ENCODE measurements at places on chromosomes 2 and 18. TPM values are rescaled to one million over a fixed set of nuclear protein-coding genes. Genes with fewer than 3 reads are reported as not detected.

The LRP1B gene
- 0.50 TPM for total RNA-seq

The SERPINB12 gene
- total RNA-seq = not detected

The TACR1 gene
- total RNA-seq = 0.22 TPM

The CPO gene
- 0.12 TPM for total RNA-seq

The RIT2 gene
- not detected for total RNA-seq

The IL1RL1 gene
- 0.77 TPM for total RNA-seq

The LCT gene
- under 0.01 TPM for total RNA-seq

The MAP4K4 gene
- 214 TPM for total RNA-seq

The PSMA8 gene
- not detected for total RNA-seq

The SLC5A7 gene
- total RNA-seq = not detected

The NEB gene
- total RNA-seq = 0.12 TPM

The POTEF gene
- not detected for total RNA-seq

The PLGLB1 gene
- total RNA-seq = 0.22 TPM

The WDR35 gene
- total RNA-seq = 18.2 TPM

The HTR2B gene
- 19.3 TPM for total RNA-seq

The CYS1 gene
- total RNA-seq = 1.5 TPM

The TNS1 gene
- 64.6 TPM for total RNA-seq

The CNGA3 gene
- total RNA-seq = not detected

The HJURP gene
- total RNA-seq = 46.5 TPM
